ENCODE measurements at places on chromosomes 4 and X.

DNA sequence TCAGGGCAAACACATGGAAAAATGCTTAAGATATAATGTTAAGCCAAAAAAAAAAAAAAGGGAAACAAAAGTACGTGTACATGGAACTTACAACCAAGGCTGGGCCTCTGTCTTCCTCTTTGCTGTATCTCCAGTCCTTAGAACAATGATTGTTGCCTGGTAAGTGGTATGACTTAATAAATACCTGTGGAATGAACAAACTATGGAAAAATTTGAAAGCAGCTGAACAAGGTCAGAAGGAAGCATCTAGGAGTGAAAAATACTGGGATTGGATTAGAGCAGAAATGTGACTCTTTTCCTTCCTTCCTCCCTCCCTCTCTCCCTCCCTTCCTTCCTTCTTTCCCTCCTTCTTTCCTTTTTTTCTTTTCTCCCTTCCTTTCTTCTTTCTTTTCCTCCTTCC is 54.2 kb upstream of the SMIM10 start:
- DNase-seq = no peak

DNA sequence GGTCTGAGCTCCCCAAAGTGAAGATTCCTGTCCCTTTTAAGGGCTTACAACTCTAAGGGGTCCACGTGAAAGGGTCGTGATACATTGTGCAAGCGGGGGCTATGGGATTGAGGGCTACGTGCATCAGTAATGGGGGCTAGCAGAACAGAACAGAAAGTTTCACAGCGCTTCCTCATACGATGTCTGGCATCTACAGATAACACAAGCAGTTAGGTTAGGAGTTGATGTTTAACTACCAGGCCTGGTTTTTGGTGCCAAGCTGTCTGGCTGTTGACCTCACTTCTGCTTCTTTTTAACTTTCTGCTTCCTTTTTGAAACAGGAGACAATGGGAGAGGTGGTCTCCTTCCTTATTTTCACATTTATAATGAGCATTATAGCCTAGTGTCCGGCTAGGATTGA is 368.6 kb upstream of the CXorf51A start:
- no peak for DNase-seq

DNA sequence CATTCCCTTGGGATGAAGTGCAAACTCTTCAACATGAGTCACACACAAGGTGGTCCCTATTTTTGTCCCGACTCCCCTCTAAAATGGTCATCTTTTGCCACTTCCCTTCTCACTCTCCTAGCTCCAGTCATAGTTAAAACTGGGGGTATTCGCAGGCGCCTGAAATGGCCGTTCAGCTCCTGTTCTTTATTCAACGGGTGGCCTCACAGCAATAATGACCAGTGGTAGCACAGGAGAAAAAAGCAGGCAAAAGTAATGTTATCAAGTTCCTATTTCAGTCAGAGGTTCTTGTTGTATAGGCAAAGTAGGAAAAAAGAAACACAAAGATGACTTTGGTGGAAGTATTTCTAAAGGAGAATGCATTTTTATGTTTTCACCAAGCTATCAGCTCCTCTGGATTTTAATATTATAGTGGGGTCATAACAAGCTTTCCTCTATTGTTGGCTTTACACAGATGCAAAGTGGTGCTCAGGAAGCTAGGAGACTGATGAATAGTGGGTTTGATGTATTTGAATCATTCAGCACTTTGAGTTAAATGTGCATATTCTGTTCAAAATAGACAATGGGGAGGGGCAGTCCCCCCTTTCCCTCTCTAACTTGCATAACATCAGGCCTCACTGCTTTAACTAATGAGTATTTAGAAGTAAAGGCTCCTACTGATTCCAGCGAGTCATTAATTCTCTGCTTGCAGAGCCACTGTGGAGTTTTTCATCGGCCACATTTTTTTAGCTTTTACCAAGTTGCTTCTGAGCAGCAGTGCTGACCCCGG is 171.2 kb upstream of the NDP start:
- DNase-seq = no peak

GRCh38 chr4:25494166-25494565 is 117.1 kb downstream of the ANAPC4 start:
- DNase-seq = no peak

GRCh38 chr4:57211131-57211530 is 100.9 kb upstream of the IGFBP7 start:
- DNase-seq = no peak

GRCh38 chr4:13872155-13872554 is 244.6 kb upstream of the BOD1L1 start:
- DNase-seq = no peak

DNA sequence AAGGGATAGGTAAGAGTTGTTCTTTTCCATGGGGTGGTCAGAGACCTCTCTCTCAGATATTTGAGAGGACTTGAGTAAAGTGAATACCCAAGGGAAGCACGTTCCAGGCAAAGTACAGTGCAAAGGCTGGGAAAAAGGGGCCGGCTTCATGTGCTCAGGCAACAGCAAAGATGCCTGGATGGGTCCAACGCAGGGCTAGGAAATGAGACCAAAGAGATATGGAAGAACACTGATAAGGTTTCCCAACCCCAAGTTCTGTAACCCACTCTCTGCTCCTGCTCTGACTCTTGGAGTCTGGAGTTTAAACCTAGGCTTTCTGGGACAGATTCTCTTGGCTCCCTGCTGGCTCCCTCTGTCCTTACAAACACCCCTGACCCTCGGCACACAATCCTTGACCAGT is 36.2 kb upstream of the PROM1 start:
- no peak for DNase-seq

DNA sequence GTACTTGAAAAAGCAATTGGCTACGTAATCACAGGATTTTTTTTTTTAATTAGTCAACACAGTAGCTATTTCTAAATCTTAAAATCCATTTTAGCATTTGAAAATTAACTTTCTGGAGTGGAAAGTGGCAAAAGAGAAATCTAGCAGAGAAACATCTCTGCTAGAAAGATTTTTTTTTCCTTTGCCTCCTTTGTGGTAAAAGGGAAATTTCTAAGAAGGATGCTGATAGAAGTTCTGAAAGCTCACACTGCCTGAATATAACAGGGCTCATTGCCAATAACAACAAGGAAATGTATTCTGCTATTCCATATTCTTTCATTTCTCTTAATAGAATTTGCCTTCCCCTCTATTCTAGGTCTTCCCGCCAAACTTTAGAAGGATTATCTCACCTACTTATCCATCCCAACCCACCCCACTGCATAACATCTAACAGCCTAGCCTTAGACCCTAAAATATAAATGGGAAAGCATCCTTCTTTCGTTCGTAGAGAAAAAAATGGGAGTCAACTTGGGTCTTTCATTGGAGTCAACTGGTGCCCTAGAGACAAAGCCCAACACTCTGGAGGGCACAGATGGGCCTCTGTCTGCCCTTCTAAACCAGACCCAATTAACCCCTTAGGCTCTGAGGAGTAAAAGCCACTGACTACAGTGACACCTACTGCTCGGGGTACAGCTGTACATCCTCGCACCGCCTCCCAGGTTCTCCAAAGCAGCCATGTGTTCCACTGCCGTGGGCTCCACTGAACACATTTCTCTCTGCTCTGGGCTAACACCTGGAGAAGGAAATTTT is 103.9 kb downstream of the MAML3 start:
- no peak for DNase-seq

DNA sequence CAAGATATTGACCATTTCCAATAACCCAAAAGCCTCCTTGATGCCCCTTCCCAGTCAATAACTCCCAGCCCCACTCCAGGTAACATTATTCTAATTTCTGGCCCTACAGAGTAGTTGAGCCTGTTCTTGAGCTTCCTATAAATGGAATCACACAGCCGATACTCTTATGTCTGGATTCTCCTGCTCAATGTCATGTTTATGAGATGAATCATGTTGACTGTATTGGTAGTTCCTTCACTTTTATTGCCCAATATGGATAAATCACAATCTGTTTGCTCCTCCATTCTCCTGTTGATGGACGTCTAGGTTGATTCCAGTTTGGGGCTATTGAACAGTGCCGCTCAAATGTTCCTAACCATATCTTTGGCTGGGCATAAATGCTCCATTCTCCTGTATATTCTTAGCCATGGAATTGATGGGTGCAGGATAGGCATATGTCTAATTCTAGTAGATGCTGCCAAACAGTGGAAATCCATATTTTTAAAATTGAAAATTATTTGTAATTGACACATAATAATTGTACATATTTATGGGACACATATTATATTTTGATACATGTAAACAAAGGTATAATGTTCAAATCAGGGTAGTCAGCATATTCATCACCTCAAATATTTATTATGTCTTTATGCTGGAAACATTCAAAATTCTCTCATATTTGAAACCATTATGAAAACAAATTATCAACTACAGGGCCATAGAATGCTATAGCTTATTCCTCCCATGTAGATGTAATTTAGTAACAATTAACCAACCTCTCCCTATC is 40.5 kb upstream of the SLC2A9 start:
- DNase-seq = no peak

- peak; percentile 65 for DNase-seq
Observed at GRCh38 chrX:124406294-124407014, 60.1 kb downstream of the SH2D1A start.

GRCh38 chrX:21840193-21840545 is 752 bp downstream of the MBTPS2 start:
- no peak for DNase-seq

- no peak for DNase-seq
Observed at GRCh38 chr4:168522356-168522755, 25.5 kb downstream of the PALLD start.

DNA sequence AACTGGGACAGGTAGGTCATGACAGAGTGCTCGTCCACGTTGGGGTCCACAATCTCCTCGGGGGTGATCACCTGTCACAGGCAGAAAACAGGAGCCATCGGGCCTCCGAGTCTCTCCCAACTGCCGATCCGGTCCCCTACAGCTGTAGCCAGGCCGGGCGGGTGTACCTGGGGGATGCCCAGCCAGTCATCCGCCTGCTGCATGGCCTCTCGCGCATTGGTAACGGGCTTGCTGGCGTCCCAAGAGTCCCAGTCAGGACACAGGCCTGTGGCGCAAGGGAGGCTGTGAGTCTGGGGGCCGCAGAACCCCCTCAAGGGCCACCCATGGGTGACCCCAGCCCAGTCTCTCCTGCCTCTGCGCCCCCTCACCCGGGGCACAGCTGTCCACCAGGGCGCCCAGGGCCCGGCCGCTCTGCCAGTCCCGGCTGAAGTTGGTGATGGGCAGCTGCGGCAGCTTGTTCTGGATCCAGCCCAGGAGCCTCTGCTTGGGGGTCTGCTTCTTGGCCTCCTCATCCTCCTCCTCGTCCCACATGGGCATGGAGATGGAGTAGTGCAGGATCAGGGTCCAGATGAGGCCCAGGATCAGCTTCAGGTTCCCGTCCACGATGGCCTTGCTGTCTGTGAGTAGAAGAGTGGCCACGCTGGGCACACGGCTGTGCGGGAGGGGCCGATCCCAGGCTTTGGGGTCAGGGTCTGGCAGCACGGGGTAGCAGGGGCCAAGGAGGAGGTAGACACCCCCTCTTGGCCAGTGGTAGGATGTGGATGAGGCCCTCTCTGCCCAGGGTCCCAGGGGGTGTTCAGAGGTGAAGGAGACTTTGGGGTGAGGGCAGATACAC is 6.7 kb downstream of the FLNA start:
- DNase-seq = no peak

DNA sequence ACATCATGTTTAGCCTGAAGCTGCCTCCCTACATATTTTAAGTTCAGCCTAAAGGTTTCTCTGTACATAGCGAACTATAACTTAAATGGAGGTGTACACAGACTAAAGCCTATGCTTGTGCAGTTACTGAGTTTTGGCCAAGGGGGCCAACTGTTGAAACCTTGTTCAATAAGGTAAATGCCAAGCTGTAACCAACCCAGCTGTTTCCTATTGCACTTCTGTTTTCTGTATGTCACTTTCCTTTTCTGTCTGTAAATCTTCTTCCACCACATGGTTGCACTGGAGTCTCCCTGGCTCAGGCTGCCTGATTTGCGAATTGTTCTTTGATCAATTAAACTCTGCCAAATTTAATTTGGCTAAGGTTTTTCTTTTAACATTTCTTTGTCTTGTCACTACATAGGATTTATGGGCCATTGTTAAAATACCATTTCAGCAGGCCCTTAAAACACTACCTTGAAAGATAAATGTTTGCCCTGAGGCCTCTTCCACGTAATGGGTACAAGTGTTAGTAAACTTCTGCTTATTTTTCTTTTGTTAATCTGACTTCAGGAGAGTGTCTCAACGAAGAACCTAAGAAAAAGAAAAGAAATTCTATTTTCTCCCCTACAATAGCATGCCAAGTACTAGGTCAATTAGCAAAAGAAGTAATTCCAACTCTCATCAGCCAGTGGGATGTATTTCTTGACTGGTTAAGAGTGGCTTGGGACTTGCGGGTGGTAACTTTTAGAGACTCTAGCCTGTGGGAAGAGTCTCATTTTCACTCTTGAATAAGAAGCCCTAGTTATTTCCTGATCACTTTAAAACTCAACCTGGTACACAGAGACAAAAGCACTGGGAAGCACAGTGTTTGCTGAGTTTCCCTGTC is 45.7 kb upstream of the PRSS12 start:
- DNase-seq = no peak

DNA sequence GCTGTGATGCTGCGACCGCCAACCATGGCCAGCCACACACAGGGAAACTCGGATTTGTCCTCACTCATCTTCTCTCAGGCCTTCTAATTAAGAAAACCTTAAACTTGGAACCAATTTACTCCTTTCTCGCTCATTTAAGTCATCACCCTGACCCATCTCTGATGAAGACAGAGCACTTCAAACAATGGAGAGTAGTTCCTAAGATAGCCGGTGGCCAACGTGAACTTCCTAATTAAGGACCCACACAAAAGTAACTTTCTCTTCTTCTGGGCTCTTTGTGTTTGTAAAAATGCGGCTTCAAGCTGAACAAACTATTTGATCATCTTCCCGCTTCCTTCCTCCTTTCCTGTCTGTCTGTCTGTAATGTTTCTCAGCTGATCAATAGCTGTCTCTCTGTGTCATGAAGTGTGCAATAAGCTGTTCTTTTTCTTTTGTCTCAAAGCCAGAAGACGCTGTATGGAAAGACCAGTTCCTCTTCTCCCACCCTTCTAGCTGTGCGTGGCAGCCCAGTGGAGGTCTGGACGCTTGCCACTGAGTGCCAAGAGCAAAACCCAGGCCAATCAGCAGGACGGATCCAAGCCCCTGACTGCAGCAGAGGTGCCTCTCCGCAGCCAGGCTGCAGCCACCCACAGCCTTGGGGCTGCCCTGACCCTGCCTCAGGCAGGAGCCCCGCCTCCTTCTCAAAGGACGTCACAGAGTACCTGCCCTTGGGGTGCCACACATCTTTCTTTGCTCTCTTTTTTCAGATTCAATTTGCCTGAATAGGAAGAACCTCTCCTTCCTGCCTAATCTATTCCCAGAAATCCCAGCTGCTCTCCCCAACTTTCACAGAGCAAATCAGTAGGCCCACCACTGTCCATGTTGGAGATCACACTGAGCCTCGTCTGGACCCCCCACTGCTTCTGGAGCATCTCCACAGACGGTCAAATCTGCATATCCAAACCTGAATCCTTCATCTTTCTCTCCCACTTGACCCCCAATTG is 59.3 kb downstream of the MAML3 start:
- peak; percentile 64 for DNase-seq

- DNase-seq = no peak
Observed at GRCh38 chrX:101787934-101788333, 128.3 kb upstream of the ARMCX2 start.

DNA sequence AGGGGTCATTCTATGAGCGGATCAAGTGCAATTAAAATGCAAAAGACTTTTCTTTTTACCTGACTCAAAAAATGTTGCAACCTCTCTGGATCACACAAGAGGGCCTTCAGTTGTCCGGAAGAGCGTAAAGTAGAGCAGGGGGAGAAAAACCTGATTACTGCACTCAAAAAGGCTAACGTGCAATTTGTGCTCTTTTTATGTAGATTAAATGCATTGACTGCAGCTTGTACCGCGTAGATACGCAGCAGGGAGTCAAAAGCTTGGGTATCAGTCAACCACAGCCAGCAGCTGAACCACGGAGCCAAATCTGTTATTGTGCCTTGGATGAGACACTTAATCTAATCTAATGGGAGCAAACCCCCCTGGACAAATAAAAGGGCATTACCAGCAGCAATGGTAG is 107.3 kb upstream of the RAI2 start:
- DNase-seq = no peak

Data from stimulated activated CD4-positive, alpha-beta T cell treated with anti-CD3 and anti-CD28 coated beads, Interleukin-15, amount 100 ng/mL, for 48 hours (primary cell).